ENCODE measurements at places on chromosomes 16 and 17. TPM values are rescaled to one million over a fixed set of nuclear protein-coding genes. Genes with fewer than 3 reads are reported as not detected.
A peak's percentile ranks its signal among the peaks of the same experiment; 100 is the strongest.

DNA sequence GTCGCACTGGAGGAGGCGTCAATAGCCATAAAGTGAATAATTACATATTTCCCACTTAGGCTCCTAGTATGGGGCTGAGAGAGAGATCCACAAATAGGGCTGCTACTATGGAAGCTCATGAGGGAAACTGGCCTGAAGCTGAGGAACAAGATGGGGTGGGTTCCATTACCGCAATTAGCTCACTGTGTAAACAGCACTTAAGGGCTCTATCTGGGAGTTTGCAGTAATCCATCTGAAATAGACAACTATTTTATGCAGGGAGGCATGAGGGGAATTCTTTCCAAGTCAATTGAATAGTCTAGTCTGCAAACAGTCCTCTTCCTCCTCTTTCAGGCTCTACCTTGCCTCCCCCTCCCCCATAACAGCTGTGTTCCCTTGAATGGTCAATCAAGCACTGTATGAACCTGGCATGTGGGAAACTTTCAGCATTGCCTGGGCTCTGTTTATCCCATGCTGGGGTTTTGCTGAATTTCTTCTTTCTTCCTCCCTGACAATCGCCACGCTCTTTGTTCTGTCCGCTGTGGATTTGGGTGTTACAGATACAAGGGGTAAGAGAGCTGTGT lies 56.1 kb upstream of the MAF start:
- DNase-seq: no peak

DNA sequence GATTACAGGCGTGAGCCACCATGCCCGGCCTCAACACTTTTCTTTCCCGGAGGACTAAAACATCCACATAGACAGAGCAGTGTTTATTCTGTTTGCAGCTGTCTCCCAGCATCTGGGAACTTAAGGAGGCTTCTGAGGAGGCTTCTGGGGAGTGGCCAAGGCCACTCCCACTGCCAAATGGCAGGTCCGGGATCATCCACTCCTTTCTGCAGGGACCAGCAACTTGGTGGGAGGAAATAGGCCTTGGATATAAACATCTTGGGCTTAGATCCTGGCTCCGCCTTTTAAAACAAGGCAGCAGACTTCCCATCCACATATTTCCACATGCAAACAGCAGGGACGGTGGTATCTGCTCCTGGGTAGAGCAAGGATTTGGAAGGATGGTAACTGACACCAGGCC lies 14.1 kb upstream of the SPATA32 start:
- DNase-seq: no peak

The MMP15 gene
- polyA plus RNA-seq: 10.3 TPM

The HSD17B2 gene
- not detected for polyA plus RNA-seq

DNA sequence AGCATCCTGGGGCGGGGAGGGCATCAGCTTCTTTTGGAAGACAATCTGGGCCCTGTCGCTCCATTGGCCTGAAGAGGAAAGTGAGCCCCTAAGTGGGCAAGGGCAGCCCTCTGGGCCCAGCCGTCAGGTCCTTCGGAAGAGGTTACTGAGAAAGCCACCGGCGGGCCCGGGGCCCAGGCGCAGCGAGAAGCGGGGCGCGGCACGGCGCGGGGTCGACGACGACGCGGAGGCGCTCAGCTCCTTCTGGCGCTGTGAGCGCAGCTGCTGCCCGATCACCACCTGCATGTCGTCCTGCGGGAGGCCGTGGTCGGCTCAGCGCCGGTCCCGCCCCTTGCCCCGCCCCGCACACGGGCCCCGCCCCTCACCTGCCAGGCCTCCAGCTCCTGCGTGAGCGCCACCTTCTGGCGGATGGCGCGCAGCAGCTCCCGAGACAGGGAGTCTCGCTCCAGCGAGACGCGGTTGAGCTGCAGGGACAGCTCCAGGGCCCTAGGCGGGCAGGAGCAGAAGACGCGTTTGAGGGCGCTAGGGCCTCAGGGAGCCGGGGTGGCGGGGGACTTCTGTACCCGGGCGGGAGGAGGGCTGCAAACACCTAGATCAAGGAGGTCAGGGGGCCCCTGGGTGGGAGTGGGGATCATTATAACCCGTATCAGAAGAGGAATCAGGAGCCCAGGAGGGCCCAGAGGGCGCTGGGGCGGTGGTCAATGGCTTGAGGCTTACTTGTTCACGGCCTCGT lies 4.3 kb downstream of the THOC6 start:
- peak; percentile 79 for DNase-seq

The NOTUM gene
- polyA plus RNA-seq: 0.92 TPM

DNA sequence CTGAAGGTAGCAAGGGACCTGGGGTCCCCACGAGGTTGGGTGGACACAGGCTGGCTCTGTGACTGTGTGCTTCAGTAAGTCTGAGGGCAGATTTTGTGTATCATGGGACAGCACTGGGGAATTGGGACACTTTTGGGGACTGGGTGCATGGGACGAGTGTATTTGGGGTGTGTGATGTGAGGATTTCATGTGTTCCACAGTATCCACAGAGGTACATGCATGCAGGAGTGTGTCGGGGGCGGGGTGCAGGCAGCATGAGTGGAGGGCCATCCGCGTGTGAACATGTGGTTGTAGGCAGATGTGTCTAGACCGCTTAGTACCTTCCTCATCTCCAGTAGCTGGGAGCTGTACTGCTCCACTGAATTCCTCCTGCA lies 1.1 kb upstream of the DLX3 start:
- DNase-seq: no peak

The CSH1 gene
- polyA plus RNA-seq: not detected

GRCh38 chr17:48472411-48473281 lies 42.6 kb upstream of the SKAP1 start:
- DNase-seq: no peak

The SMPD3 gene
- 0.13 TPM for polyA plus RNA-seq

The CNGB1 gene
- 0.15 TPM for polyA plus RNA-seq

GRCh38 chr16:22008215-22009059 lies 526 bp downstream of the MOSMO start:
- peak; percentile 35 for DNase-seq

DNA sequence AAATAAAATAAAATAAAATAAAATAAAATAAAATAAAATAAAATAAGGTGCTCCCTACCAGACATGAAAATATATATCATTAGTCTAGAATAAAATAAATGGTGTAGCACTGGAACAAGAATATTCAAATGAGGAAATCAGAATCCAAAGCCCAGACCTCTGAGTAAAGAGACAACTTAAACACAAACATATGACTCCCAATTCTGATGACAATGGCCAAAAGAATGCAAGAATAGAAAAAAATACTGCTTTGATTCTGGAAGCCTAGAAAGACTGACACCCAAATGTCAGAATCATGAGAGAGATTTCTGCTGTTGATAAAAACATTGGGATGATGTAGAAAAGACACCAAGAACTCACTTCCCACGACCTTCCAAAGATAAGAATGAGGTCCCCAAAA lies 27.9 kb downstream of the MYOCD start:
- no peak for DNase-seq

The ZNF205 gene
- polyA plus RNA-seq: 8.5 TPM

DNA sequence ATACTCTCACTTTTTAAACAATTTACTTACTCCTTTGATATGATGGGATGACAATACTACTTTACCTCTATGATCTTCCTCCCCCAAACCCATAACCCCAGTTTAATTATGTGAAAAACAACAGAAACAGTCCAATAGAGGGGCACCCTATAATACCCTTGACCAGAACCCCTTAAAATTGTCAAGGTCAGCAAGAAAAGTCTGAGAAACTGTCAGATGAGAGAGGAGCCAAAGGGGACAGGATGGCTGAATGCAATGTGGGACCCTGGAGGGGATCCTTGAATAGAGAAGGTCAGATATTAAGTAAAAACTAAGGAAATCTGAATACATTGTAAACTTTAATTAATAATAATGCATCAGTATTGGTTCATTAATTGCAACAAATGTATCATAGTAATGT lies 15.8 kb upstream of the HYDIN start:
- no peak for DNase-seq

The SLC13A5 gene
- 0.15 TPM for polyA plus RNA-seq

- no peak for DNase-seq
Measured at GRCh38 chr17:72184805-72185204, 64.0 kb downstream of the SOX9 start.

DNA sequence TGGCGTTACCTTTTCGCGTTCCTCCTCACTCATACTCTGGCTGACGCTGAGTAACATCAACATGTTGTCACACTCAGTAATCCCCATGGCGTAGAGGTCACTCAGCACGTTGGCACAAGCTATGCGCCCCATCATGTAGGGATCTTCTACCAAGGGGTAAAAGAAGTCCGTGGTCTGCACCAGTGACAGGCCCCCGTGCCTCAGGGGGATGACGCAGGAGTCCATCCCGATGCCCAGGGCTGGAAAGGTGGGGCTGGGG lies 596 bp downstream of the SEPHS2 start:
- no peak for DNase-seq

DNA sequence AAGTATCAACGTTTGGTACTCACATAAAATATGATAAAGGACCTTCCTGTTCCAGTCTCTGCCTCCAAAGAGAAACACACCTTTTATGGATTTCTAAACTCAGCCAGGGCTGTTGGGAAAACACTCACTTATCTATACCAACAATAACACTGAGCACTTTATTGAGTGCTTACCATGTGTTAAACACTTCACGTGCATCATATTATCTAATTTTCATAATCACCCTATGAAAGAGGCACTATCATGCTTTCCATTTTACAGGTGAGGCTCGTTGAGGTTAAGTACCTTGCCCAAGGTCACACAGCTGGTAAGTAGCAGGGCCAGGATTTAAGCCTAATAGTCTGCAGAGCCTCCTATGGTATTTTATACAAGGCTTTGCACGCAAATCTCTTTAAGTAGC lies 251.5 kb upstream of the SOX9 start:
- DNase-seq: no peak

DNA sequence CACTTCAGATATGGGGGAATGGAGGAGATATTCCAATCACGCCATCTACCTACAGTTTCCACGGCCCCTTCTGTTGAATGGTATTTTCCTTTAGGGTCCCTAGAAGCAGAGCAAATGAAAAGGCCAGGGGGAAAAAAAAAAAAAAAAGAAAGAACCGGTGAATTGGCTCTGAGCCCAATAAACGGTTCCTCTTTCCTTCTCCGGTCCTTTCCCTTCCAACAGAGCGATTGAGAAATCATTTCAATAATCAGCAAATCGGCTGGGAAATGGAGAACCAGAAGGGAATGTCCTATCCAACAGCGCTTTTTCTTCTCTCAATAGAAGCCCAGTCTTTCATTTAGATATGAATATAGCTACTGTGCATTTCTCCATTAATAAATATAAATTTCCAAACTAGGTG lies 26.8 kb upstream of the HOXB13 start:
- no peak for DNase-seq

DNA sequence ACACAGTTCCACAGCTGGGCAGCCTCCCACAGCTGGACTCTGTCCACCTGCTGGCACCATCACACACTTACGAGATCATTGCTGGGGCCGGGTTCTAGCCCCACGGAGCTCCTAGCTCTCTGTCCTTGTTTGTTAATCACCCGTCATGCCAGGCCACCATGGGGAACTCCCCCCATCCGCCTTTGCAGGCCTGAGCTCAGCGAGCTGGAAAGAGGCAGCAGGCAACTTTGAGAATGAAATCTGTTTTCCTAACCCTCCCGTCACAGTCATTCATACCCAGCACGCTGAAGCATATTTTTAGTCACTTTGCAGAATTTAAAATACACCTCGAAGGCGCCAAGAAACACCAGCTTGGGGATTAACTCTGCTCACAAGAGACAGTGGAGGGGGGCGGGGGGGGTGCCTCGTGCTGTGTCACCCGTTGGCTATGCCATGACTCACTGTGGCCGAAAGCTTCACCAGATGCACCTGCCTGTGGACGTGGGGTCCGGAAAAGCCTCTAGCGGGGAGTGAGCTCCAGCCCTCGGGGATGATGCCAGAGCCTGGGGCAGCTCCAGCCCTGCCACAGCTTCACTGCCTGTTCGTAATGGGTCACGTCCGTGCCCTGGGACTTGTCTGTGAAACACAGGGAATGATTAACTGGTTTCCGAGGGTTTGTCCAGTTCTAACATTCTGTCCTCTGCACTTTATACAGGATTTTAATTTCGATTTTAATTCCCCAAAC lies 1.4 kb upstream of the SPNS2 start:
- DNase-seq: peak; percentile 40

The RND2 gene
- 0.37 TPM for polyA plus RNA-seq

- no peak for DNase-seq
Measured at GRCh38 chr16:77910021-77910420, 112.3 kb upstream of the CLEC3A start.

The KCNJ18 gene
- not detected for polyA plus RNA-seq

DNA sequence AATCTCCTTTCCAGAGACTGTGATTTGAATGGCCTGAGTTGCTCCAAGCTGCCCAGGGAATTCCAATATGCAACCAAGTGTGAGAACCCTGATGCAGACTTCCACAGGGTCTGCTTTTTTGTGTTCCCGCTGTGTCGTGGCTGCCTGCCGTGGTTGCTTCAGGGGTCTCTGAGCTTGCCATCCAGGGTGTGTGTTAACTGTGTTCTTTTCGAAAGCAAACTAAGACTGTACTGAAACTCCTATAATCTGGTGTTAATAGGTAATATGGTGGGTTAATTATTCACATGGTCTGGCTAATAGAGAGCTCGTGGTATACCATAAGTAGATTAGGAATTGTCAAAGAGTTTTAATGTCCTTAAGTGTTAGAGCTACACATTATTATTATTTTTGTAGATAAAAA lies 20.7 kb downstream of the UBN1 start:
- DNase-seq: no peak

The CLEC3A gene
- not detected for polyA plus RNA-seq

DNA sequence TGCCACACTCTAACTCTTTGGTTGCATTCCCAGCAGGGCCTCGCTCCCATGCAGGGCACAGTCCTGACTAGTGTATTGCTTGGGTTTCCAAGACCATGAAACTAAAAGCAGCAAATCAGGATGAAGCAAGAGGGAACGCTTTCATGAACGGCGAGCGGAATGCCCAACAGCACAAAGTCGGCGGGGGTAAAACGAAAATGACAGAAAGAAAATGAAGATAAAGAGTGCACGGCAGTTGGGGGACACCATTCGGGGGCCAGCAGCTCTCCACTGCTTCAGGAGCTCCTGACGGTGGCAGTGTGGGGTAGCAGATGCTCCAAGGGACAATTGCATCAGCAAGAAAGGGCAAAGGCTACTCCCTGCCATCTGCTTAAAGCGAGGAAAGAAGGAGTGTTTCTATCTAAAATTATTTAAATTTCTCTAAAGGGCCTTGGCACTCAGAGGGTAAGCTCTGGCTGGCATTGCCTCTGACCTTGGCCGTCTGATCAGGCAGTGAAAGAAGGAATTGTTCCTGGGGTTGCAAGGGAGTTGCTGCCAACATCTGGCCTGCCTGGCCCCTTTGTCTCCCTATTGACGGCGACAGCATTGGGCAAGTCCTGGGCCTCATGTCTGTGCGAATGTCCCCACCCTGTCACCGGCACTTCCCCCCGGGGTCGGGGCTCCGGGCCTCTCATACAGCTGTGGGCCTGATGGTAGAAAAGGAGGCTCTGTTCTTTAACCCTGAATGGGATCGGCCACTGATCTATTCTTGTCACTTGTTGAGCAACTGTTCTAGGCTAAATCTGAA lies 138.2 kb downstream of the CMIP start:
- DNase-seq: peak; percentile 58

DNA sequence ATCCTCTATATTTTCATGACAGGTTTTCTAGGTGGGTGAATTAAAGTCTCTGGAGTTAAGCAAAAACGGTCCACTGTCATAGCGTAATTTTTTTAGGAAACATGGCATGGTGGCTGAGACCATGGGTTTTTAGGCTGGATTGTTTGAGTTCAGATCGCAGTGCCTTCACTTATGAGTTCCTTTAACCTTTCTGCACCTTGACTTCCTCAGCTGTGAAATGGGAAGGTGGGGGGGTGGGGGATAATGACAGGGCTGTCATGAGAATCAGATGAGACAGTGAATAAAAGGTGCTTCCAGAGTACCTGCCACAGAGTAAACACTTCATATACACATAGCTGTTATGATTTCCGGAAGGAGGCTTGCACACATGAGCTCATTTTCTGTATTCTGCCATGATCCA lies 11.8 kb downstream of the PRCD start:
- no peak for DNase-seq
